ENCODE measurements at places on chromosomes 12 and 14.

DNA sequence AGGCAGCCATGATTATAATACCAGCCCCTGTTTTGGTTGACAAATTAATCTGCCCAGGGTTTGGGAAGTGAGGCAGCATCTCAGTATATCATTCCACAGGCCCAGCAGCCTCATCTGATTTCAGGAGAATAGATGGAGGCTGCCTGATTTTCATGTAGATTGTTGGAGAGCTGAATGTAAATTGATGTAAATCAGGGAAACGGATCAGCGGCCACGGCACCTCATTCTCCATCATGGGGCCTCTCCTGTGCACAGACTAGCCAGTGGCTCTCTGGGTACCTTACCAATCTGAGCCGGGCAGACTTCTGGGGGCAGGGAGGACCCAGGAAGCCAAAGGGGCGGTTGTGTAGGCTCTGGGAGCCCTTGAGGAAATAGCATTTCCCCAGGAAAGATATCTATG, 63.7 kb upstream of the GSC start:
- DNase-seq, result no peak

DNA sequence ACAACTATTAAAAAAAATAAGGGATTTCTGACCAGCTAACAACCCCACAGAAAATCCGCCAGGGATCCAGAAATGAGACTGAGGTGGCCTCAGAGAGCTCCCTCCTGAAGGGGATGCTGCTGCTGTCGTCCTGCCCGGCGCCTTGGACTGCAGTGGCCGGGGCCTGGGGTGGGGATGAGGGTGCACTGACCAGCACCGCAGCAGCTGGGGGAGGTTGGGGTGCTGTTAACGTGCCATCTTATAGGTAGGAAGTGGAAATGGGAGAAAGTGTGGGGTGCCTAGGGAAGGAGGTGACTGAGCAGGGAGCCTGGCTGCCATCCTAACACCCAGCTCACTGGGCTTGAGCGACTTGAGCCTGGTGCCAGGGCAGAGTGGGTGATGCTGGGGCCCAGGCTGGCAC, 32.0 kb downstream of the DDX11 start:
- no peak for DNase-seq

DNA sequence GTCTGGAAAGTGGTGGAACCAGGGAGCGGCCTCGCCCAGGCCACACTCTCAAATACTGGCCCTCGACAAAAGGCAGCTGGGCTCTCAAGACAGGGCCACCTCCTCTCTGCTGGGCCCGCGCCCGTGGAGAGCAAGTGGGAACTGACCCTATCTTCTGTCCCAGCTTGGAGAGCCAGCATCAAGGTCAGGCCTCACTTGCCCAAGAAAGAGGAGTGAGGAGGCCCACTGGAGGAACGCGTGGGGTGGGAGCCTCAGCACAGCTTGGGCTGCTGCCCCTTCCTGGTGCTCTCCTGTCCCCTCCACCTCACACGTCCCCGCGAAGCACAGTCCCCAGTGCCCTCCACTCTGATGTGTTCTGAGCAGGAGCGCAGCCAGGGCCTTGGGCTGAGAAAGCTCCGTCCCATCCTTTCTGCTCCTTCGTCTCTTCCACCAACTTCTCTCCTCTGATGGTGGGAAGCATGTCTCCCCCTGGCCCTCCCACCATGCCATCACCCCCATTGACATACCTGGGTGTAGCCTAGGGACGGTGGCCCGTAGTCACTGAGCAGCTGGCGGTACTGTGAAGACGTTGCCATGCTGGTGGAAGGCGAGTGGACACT, 4.9 kb downstream of the CDK2AP1 start:
- no peak for DNase-seq

DNA sequence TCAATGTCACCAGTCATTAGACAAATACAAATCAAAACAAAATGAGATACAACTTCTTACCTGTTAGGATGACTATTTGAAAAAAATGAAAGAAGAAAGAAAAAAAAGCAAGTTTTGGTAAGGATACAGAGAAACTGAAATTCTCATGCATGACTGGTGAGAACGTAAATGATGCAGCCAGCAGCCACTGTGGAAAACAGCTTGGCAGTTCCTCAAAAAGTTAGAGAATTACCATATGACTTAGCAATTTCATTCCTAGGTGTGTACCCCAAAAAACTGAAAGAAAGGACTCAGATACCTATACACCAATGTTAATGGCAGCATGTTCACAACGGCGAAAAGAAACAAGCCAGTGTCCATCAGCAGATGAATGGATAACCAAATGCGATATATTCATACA, 26.6 kb downstream of the NINJ2 start:
- DNase-seq, result no peak

DNA sequence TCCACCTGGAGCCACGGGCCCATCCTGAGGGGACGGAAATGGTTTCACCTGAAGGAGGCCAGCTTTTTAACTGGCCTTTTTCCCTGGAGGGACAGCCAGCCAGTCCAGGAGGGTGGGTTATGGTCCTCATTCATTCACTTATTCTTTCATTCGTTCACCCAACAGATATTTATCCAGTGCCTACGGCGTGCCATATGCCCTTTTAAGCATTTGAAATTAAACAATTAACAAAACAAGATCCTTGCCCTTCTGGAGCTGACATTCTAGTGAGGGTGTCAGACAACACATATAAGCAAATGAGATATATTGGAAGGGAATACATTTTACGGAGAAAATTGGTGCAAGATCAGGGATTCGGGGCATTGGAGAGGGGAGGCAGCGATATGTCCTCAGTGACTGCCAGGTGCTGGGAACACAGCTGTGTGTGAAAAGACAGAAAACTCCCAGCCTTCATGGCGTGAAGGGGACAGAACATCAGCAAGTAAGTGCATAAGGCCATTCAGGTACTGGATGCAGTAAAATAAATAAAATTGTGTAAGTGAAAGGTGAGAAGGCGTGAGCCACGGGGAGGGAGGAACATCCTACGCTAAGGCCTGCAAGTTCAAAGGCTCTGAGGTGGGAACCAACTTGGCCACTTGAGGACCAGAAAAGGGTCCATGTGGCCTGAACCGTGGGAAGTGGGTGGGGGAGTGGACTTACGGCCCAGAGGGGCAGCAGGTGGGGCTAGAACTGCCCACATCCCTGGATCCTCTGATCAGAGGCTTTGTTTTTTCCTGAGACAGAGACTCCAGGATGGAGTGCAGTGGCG, 684 bp upstream of the ABCB9 start:
- DNase-seq, result no peak

DNA sequence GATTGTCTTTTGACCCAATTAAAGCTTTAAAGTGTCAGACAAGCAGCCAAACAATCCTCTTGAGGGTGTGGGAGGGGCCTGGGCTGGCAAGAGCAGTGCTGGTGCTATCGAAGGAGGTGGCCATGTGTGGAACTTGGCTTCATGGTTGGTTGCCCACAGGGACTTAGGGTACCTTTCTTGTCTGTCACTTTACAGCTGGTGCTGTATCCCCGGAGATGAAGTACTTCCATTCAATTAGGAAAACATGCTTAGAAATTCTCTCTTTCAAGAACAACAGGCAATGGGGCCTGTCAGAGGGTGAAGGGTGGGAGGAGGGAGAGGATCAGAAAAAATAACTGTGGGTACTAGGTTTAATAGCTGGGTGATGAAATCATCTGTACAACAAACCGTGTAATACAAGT, 86.5 kb downstream of the DAAM1 start:
- DNase-seq, result no peak

GRCh38 chr12:107875786-107876185, 101.3 kb downstream of the ASCL4 start:
- no peak for DNase-seq

DNA sequence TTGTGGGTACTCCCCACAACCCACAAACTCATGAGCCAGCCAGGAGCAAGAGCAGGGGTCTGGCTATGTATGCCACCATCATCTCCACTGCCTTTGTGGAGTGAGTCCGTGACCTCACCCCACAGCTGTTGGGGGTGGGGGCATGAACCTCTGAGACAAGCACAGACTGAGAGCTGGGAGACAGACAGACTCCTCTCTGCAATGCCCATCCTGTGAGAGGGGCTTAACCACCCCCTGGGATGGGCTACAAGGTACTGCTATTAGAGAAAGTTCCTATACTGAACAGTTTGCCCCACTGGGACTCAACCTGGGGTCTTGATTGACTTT, 84.5 kb downstream of the PITPNM2 start:
- DNase-seq, result no peak

GRCh38 chr12:113643177-113643974, 171.7 kb upstream of the LHX5 start:
- no peak for DNase-seq

DNA sequence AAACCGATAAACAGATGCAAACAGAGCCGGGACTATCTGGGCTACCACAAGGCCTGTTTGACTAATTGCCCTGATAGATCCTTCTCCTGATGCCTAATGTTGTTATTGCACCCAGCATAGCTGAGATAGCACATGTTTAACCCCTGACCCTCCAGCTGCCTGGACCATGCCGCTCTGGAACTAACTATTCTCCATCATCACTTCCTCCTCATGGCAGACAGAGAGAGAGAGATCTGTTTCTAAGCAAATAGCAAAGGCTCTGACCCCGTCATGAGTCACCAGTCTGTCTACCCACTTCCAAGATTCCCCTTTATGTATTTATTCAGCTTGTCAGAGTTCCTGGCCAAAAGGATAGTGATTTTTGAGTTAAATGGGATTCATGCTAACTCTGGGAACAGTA, 58.2 kb upstream of the FLRT2 start:
- no peak for DNase-seq

DNA sequence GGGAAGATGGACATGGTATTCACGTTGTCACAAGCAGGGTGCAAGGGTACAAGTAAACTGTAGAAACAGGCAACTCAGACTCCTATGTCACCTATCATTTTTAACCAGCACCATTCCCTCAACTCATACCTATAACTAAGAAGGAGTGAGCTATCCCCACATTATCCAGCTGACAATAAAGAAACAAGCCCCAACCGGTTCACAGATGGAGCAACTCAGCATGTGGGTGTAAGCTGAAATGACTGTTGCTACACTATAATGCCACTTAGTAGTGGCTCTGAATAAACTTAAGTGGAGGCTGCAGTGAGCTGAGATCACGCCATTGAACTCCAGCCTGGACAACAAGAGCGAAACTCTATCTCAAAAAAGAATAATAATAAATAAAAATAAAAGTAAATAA, 829.5 kb upstream of the MDGA2 start:
- DNase-seq, result no peak

- DNase-seq, result no peak
These were observed 69.1 kb upstream of the SSTR1 start for GRCh38 chr14:38138473-38139138.

DNA sequence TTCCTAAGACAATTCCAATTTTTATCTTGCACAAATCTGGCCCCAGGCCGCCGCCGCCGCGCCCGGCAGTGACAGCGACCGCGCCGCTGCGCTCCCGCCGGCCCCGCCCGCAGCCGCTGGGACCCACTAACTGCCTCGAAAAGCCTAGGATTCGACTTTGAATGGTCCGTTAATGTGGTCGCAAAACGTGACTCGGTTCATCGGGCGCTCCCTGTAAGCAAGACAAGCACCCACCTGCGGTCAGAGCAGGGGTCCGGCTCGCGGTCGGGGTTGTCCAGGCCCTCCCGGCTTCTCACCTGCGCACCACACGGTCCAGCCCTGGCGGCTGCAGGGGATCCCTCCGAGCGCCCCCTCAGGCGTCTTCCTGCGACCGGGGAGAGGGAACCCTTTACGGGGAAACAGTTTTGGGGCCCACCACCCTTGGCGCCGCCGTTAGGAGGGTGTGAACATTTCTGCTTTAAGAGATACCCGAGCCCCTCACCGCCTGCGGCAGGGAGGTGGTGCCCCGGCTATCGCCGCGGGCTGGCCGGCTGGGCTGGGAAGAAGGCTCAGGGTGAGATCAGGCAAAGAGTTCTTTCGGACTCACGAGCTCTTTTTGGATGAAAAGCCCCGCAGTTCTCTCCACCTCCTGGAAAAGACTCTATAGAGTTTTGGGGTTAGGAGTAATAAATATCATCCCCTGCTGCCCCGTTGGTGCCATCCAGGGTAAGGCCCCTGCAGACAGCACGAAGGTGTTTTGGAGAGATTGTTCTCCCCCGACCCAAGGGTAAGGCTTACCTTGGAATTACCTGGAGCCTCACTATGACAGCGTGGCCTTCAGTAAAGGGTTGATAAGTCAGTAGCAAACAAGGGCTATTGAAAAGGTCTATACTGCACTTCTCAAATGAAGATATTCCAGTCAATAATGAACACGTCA, 13.6 kb upstream of the FOXJ2 start:
- DNase-seq, result no peak

Data from NCI-H774 (cell line).